ENCODE measurements at places on chromosomes 12 and 14.

- DNase-seq: no peak
Observed at GRCh38 chr14:89371585-89372511, 45.2 kb downstream of the FOXN3 start.

- DNase-seq: no peak
Observed at GRCh38 chr14:97046967-97047366, 249.8 kb downstream of the VRK1 start.

DNA sequence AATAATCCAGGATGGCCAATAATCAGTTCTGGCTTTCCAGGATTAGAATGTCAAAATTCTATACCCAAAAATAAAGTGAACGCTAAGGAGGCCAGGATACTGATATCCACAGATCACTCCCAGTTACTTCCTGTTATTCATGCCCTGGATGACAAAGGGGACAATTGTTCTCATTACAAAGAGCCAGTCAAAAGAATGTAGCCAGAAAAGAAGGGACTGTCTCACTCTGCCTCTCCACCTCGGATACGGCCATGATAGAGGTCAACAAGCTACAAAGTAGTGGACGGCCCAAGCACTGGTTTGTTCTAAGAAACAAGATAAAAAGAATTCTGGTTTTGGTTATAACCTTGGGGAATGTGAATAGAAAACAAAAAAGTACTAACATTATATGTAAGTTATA lies 116.1 kb upstream of the ATF7IP start:
- no peak for DNase-seq

- no peak for DNase-seq
Observed at GRCh38 chr12:123655420-123655819, 15.5 kb upstream of the TCTN2 start.

DNA sequence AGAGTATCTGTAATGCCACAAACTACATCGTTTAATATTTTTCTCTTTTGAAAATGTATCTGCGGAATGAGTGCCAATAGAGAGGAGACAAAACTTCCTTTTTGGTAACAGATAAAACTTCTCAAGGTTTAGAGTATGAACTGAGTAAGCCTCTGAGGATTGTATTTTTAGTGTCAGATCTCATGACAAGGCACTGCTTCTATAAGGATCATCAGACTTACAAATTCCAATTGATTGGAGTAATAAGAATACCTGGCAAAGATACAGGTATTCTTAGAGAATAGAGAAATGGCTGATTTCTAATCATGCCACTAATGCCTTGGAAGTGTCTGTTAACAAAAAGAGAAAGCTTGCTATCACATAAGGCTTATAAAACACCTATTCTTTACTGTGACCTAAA lies 45.3 kb downstream of the SLC35F4 start:
- no peak for DNase-seq

DNA sequence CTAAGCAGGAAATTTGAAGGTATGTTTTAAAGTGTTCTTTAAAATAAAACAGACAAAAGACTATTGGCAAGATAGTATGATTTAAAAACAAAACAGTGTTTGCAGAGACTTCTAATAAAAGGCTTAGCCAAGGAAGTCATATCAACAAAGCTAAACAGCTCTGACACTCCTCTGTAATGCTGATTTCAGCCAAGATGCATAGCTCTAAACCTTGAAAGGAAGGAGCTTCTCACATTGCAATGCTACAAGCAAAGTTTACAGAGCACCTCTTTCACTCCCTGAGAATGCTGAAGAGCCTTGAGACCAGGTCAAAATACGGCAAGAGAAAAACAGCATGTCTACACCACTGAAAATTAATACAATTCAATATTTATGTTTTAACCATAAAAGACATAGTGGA lies 51.8 kb downstream of the PARP11 start:
- no peak for DNase-seq

DNA sequence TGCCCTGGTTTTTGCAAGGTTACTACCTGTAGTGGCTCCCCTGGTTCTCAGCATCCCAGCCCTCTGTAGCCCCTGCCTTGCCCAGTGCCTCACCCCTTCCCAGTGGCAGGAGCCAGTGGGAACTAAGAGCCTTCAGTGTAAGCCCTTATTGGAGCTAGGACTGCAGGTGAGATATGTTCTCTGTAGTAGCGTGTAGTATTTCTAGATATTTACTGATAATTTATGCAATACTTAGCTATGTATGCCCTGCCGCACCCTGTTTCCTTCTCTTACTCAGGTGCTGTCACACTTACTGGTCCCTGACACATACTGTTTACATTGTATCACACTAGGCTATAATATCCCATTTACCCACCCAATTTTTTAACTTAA lies 3.6 kb downstream of the BMAL2 start:
- DNase-seq: no peak

DNA sequence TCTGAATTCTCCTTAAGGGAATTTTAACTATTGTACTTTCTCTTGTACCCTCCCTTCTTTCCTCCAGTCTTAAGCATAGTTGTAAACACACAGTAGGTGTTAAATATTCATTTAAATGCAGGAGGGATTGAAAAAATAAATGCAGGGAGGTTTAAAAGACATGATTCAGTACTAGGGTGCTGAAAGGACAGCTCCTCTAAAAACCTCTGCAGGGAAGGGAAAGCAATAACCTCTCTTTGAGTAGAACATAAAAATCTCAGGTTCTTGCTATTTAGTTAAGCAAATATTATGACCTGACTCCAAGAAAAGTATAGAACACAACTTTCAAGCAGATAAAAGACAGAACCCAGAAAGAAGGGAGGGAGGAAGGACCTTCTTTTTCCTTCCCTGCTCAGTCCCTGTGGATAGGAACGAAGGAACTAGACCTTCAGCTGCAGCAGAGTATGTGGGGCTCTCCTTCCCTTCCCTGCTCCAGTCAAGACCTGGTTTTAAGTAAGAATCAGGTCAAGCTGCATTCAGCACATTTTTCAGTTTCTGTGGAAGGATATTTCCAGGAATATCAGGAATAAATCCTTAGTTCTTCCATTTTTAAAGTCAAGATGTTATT lies 4.7 kb downstream of the MAP3K9 start:
- DNase-seq: no peak

DNA sequence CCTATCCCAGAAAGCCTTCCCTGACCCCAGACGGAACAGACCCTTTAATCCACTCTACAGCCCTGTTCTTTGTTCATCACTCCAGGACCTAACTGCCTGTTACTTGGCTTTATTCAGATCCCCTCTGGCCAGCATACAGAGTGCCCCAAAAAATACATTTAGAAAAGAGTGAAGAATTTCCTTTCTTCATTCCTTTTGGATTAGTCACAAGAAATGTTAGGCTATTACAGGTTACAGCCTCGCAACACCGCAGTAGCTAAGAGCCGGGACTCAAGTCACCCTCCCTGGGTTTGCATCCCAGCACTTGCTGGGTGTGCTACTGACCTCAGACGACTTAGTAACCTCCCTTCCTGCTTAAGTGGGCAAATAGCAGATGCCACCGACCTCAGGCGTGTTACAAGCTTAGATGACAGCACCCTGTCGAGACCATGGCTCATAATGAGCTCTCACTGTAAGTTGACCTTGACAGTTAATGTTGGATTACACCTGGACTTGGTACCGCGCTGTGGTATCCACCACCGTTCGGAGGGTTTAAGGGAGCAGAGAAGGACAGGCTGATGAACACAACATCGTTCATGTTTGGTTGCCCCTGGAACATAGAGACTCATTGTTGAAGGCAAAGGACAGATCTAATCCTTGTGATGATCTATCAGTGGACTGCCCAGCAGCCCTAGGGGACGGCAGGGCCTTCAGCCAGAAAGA lies 12.9 kb downstream of the GLRX5 start:
- no peak for DNase-seq
